Renal cortex interstitium (tissue), 15 donors: ENCODE measurements at places on chromosomes 5 and 9. TPM values are rescaled to one million over a fixed set of nuclear protein-coding genes. Genes with fewer than 3 reads are reported as not detected.

Gene FAM163B
- 0.17 TPM for polyA plus RNA-seq

Gene FAM114A2
- 32.5 TPM for polyA plus RNA-seq

Gene QRFP
- 0.36 TPM for polyA plus RNA-seq

Gene EPB41L4A
- polyA plus RNA-seq: 21.0 TPM

DNA sequence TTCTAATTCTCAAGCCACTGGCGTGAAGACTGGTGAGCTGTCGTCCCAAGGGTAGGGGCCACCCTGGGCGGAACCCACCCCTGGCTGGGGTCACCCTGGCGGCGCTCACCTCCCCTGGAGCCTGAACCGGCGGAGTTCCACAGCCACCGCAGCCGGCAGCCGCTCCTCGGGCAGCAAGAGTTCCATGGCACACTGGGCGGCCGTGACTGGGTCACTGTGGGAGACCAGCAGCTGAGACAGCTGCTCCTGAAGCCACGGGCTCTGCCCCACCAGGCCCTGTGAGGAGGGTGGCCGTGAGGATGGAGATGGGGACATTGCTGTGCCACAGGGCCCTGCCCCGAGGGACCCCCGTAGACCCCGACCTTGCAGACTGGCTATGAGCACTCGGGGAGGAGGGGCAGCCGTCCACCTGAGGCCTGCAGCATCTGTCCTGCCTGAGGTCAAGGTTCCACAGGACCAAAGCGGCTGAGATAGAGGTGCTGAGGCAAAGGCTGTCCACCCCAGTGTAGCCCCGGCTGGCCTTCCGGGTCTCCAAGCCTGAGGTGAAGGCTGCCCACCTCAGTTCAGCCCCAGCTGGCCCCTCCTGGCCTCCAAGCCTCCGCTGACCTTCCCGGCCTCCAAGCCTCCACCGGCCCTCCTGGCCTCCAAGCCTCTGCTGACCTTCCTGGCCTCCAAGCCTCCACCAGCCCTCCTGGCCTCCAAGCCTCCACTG lies 50.6 kb upstream of the NRARP start:
- no peak for DNase-seq

DNA sequence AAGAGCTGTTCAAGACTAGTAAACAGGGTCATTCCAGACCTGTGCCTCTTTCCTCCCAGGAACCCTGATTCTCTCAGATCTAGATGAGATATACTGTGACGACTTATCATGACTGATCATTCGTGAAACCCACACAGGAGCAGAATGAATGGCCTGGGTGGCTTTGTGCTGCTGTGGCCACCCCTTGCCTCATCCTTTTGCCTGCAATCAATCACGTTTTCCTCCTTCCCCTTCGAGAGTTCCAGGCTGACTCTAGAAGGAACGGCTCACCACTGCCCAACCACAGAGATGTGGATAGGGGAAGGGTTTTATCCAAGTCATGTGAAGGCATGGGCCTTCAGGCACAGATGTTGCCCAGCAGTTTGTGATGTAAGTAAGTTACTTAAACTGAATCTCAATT lies 5.8 kb downstream of the ANXA6 start:
- no peak for DNase-seq

DNA sequence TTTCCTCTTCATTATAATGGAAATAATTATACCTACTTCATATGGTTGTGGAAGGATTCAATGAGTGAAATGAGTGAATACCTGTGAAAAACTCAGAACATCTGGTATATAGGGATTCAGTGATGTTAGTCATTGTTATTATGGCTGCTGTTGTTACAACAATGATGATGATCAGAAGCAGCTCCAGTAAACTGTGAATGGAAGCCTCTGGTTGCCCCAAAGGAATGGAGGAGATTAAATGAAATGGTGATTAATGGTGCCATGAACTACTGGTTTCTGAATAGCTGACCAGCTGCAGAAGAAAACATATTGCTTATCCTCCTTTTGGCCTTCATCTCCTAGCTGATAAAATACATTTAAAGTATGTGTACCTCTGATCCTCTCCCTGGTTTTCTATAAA lies 372.0 kb downstream of the ARHGEF28 start:
- DNase-seq: no peak

DNA sequence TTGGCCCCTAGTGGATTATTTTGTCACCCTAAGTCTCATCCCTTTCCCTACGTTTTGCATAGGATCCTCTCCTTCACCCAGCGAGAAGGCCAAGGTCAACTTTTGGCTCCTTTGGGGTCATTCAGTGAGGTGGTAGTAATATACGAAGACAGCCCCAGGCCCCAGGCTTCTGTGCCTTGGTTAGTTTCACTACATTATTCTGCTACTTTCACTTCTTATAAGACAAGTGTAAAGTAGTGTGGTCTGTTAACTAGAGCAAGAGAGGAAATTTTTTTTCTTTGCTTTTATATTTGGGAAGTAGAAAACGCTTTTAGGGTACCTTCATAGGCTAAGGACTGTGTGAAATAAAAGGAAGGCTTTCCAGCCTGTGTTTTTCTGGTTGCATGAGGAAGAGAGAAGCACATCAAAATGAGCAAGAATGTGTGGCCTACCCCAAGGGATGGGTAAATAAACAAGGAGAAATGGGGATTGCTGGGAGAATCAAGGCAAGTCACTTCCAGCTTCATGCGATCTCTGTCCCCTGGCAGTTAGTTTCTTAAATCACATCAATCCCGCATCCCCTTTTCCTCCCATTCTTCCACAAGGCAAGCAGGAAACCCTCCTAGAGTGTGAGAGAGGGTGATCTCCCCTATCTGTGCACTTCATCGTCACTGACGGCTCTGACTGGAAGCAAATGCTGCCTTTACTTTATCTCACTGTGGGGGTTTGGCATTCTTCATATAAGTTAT lies 677.0 kb upstream of the WWC1 start:
- no peak for DNase-seq

DNA sequence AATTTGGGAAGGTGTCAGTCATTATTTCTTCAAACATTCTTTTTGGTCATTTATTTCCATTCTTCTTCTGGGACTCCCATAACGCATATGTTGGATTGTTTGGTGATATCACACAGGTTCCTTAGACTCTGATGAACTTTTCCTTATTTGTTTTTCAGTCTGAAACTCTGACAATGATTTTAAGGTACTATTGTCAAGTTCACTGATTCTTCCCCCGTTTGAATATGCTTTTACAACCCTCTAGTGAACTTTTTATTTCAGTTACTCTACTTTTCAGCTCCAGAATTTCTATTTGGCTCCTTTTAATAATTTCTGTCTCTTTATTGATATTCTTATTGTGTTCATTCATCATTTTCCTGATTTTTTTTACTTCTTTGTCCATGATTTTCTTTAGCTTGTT lies 92.5 kb upstream of the RORB start:
- no peak for DNase-seq

DNA sequence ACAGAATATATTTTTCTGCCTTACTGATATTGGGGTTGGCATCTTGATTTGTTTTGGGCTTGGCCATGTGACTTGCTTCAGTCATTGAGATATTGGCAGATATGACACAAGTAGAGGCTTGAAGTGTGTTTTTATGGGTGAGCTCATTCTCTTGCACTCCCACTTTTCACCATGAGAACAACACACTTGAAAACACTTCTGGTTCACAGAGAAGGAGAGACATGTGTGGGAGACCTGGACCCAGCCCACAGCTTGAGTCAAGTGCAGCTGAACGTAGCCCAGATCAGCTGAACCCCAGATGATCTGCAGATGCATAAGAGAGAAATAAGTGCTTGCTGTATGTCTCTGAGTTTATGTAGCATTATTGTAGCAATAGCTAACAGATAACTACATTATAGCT lies 155.4 kb downstream of the SEMA6A start:
- DNase-seq: no peak

DNA sequence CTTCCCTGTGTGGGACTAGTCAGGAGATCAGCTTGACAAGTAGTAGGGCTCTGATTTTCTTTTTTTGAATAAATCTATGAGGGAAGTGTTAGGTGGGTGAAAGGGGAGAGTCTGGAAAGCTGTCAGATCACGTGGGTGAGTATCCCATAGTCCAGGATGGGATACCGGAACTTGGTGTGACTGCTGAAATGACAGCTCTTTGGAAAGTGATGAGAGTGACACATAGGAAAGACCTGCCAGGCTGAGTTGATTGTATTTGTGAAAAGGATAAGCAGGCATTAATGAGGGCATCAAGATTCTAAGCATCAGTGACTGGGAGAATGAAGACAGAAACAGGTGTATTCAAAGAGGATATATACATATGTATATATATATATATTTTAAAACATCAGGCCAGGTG lies 35.6 kb downstream of the ACTBL2 start:
- no peak for DNase-seq

DNA sequence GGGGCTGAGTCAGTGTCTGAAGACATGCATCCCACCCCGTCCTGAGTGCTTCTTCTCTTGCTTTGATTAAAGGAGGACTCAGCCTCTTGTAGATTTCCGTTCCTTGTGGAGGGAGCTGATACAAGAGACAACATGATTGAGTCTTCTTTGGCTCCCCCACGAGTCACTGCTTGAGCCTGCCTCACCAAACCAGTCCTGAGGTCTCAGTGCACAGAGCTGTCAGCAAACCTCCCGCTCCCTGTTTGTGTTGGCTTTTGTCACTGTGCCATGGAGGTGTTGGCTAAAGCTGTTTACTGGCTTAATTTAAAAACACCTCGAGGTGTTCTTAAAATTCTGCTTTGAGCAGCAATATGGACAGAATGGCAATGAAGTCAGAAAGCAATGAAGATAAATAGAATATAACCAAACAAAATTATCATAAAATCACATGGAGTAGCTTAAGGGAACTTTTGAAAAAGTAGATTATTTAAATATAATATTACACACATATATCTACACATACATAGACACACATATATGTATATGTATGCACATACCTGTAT lies 234.1 kb upstream of the ANKRD55 start:
- DNase-seq: no peak

DNA sequence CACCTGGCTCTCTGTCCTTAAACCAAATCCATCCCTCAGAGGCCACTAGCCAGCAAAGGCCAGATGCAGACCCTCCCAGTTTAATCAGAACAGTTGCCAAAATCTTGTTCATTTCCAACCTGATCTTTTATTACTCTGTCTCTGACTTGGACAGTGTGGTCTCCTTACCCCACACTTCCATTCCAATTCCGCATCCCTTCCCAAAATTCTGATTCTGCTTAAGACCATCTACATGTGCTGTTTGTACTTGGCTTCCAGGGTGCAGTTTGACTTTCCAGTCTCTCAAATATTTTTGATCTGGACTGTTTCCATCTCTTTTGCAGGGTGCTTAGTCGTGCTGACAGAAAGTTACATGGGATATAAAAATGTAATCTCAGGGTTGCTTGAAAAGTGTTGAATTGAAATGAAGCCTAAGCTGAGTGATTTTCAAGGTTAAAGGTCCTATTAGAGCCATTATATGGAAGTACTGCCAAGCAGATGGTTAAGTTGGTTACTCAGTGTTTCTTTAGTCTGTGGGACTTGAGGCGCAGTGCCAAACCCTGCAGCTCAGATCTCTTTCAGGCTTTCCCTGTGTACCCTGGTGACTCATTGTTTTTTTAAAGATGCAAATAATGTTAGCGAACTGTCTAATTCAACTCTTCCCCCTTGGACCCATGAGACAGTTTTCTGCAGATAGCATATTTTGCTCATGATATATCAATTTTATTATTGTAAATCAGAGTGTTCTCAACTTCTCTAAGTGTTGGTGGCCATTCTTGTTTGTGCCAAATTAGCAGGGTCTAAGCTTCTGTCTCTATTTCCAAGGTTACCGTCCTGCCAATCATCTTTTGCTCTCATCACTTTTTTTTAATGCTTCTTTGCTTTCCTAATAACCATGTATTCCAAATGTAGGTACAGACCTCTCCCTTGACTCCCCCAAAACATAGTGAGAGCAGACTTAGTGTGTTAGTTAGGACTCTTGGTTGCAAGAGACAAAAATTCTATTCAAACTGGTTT lies 18.2 kb upstream of the DCP2 start:
- DNase-seq: no peak
